Amygdala (tissue), 56 donors: ENCODE measurements at places on chromosomes 13 and 19.

GRCh38 chr19:1647501-1648458, 4.6 kb downstream of the TCF3 start:
- DNase-seq, result no peak

DNA sequence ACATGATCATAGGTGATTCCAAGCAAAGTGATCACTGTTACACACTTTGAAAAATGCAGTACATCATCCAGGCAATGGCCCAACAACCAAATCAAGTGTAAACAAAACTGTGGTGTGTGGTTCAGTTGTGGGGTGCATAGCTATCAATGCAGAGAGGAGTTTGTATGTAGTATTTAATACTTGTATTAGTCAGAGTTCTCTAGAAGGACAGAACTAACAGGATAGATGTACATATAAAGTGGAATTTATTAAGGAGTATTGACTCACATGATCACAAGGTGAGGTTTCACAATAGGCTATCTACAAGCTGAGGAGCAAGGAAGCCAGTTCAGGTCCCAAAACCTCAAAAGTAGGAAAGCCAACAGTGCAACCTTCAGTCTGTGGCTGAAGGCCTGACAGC, 249.3 kb upstream of the HTR2A start:
- no peak for DNase-seq

GRCh38 chr13:71408416-71408815, 458.6 kb downstream of the DACH1 start:
- no peak for DNase-seq

DNA sequence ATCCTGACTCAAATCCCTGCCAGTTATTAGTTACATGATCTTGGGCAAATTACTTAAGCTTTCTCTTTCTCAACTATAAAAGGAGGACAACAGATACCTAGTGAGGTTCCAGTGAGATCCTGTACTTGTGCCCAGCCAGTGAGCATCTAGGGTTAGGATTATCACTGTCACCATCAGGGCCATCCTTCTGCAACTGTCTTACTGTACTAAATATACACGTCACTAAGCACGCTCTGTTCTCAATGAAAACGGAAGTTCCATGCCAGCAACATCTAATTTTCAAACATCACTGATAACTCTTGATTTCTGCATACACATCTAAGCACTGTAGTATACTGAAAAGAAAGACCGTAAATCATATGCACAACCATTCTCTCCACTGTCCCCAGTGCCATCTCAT, 70.0 kb downstream of the FOXO1 start:
- DNase-seq, result no peak

DNA sequence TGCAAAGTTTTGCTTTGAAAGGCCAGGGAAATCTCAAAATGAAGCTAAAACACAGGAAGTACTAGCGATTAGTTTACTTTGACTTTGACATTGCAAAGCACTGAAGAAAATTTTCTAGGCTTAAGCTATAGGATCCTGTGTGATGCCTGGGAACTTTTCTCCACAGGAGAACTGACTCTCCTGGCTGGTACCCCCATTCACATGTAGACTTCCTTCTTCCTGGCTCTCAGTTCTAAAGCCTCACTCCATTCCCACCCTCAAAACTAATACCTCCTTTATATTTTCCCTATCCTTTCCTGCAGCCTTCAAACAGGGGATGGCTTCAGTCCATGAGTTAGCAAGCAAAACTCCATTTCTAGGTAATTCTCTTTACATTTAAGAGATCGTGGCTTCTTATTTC, 189.5 kb downstream of the SLITRK1 start:
- DNase-seq, result no peak

GRCh38 chr19:42122691-42123607, 9.3 kb downstream of the POU2F2 start:
- no peak for DNase-seq

DNA sequence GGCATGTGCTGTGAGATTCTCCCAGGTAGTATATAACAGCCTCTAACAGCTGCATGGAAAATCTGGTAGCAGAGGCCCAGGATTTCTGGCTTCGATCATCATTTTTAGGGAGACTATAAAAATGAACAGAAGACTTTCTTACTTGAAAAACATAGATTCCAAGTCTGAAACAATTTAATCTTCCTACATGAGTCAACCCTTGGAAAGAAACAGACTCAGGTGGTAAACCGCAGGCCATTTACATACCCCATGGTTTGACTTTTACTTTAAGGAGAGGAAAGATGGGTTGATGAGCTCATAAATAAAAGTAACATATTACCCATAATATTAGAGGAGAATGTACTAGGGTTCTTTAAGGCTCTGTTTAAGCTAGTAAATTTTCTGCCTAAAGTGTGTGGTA, 121.6 kb downstream of the CYSLTR2 start:
- no peak for DNase-seq

GRCh38 chr19:38148337-38148736, 75.7 kb downstream of the DPF1 start:
- no peak for DNase-seq

DNA sequence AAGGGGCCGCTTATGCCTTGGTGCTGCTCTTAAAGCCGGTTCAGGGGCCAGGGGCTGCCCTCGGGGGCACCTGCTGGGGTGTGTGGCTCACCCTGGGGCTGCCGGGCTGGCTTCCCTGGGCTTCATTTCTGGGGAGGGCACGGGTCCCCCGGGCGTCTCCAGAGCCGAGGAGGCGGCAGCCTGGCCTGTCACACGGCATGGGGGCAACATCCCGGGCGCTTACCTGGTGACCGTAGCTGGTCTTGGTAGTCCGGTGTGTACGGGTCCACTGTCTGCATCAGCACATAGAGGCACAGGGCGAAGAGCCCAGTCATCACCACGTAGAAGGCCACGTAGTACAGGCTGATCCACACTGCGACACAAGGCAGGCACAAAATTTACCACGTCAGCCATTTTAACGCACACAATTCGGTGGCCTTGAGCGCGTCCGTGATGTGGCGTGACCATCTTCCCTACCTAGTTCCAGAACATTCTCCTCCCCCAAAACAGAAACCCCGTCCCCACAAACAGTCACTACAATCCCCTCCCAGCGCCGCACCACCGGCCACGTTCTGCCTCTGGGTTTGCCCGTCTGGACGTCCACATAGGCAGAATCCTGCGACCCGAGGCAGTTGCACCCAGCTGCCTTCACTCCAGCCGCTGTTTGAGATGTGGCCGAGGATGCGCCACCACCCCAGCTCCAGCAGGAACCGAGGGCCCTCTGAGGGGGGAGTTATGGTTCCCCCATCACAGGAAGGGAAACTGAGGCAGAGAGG, 3.2 kb downstream of the ATP4B start:
- no peak for DNase-seq
